Right renal pelvis (tissue), 4 donors: ENCODE measurements at places on chromosomes 5 and 9.

GRCh38 chr5:58286741-58287140 is 173.1 kb downstream of the PLK2 start:
- no peak for DNase-seq

DNA sequence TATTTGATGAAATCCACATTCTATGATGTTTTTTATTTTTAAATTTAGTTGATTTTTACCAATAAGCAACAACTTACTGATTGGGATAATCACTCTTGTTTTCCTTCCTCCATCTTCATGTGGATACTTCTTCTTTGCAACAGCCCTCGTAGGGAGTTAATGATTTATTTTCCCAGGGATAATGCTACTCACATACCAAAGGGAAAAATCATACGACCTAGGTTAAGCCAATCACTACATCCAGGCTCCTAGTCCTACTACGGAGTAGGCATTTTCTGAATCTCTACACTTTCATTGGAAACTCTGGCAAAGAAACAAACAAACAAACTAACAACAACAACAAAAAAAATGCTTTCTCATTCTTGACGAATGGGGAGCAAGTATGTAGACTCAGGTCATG is 663.4 kb downstream of the PTPRD start:
- DNase-seq: no peak

GRCh38 chr9:131011274-131012022 is 2.5 kb downstream of the LAMC3 start:
- DNase-seq: no peak

DNA sequence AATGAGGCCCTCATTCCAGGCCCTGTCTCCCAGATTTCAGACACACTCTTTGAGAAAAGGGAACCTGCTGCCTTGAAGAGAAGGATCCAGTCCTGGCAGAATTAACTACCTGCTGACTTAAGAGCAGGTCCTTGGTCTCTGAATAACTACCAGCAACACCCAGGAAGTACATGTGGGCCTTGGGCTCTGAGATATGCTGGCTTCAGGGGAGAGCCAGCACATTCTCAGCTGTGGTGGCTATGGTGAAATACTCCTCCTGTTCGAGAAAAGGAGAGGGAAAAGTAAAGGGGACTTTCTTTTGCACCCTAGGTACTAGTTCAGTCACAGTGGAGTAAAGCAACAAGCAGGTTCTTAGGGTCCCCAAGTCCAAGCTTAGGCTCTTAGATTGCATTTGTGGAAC is 120.0 kb downstream of the HMHB1 start:
- DNase-seq: no peak

GRCh38 chr5:35862126-35862525 is 5.4 kb downstream of the IL7R start:
- no peak for DNase-seq

GRCh38 chr9:123419091-123419490 is 63.1 kb downstream of the CRB2 start:
- DNase-seq: no peak

GRCh38 chr9:129333617-129334104 is 155.6 kb upstream of the IER5L start:
- no peak for DNase-seq

- no peak for DNase-seq
Observed at GRCh38 chr5:8577792-8578191, 708.8 kb downstream of the MTRR start.

DNA sequence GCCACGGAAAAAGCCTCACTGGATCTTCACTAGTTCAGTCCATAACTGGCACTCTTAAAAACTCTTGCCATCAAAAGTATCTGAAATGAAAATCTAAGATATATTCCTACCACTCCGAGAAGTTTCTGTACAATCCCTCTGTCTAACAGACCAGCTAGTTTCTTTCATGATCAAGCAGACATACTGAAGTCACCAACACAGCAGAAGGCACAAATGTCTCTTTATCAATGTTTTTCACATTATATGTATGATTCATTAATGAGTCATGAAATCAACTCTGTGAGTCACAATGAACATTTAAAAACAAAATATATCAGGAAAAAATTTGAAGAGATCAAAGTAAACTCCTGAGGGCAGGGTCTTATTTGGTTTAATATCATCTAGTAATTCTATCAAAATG is 50.8 kb downstream of the F2R start:
- DNase-seq: no peak

- DNase-seq: no peak
Observed at GRCh38 chr9:77455312-77455927, 192.7 kb downstream of the GNA14 start.

DNA sequence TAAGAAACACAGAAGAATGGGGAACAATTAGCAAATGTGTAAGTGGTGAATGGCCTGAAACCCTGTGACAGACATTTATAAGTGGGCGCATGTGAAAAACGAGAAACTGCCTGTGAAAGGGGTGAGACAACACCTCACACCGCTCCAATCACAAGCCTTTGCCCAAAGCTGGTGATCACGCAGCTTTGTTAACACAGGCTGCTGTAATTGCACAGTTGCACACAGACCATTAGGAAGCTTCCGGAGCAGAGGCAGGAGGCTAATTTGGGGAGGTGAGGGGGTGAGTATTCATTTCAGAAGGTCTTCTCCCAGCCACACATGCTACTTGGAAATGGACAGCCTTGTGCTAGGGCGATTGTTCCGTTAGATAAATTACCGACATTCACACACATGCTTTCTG is 294.0 kb downstream of the MED10 start:
- no peak for DNase-seq

GRCh38 chr5:39218482-39219402 is 621 bp downstream of the FYB1 start:
- DNase-seq: no peak

GRCh38 chr5:87081511-87082372 is 185.9 kb upstream of the RASA1 start:
- no peak for DNase-seq

- no peak for DNase-seq
Observed at GRCh38 chr5:143619040-143619439, 192.9 kb upstream of the HMHB1 start.

DNA sequence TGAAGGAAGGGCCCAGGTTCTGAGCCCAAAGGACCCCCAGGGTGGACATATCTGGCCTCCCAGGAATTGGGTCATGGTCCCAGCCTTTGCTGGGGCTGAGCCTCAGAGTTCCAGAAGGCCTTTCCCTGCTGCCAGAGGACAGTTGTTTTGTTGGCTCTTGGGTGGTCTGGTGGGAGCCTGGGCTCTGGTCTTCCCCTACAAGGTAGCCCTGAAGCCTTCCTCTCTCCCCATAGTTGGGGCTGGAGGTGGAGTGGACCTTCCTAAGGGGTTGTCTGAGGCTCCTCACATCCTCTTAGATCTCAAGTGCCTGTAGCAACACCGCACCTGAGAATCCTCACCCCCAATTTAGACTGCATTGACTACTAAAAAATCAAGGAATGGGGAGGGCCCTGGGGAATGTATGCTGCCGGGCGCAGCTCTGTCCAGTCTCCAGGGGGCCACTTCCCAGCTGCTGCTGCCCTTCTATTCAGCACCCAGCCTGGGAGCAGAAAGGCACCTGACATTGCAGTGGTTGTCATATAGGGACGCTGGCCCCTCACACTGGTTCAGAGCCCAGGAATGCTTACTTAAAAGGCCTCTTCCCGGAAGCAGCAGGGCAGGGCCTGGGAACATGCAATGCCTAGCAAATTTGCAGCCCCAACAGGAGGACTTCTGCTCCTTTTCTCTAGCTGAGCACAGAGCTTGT is 66.4 kb downstream of the IL31RA start:
- no peak for DNase-seq
